ENCODE measurements at places on chromosomes 12 and 14.
A peak's percentile ranks its signal among the peaks of the same experiment; 100 is the strongest.

DNA sequence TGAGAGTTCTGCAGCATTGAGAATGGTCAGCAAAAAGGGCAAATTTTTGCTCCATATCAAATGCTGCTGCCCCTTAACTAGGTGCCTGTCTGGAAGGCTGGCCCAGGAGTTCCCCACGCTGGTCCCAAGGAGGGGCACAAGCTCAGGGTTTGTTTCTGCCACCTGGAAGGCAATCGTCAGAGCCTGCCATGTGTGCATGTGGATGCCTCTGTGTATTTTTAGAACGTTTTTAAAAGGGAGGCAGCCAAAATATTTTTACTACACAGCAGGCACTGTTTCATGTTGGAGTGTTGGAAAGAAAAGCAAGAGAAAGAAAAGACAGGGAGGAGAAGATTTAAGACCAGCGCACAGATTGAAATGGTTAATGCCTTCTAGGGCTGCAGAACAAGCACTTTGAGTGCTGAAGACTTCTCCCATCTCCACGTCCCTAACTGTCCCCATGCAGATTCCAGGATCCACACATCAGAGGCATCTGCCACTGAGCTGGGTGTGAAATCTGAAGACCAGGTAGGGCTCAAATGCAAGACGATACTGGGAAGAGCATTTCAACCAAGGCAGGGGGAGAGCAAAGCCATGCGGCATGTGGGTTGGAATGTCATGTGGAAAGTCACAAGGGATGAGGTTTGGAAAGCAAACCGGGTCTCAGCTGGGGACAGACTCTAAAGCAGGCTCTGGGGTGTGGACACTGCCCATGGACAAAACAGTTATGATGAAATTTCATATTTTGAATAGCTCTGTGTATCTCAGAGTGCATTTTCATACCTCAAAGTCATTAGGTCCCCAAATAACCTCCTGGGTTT lies 557.2 kb downstream of the BCL11B start:
- no peak for DNase-seq

DNA sequence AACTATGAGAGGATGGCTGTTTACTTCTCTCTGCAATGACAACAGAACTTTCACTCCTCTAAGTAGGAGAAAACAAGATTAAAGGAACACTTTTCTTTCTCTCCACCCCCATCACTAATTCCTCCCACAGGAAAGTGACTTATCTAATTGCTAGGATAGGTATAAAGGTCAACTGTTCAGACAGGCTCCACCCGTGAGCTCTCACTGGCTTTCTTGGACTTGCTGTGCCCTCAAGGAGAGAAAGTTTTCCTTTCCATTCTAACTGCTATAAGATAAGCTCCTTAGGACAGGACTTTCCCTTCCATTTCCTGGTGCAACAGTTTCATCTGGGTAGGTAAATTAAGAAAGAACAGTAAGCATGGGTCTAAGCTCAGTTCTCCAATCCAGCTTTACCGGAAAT lies 4.8 kb downstream of the SLC41A2 start:
- no peak for DNase-seq

DNA sequence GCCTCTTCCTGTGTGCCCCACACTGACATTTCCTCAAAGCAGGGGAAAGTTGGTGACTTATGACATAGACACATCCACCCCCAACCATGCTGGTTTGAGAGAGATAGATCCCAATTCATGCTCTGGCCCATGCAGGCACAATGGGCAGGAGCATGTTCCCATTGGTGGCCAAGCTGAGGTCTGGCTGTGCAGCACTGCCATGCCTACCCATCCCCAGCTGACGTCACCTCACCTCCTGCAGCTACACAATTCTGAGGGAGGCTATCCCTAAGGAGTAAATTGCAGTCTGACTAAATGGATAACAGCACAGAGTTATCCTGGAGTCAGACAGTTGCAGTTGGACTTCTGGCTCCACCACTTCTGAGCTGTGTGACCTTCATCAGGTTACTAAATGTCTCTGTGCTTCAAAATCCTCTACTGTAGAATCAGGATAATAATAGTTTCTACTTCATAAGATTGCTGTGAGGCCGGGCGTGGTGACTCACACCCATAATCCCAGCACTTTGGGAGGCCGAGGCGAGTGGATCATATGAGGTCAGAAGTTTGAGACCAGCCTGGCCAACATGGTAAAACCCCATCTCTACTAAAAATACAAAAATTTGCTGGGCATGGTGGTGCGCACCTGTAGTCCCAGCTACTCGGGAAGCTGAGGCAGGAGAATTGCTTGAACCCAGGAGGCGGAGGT lies 323.9 kb downstream of the BCL11B start:
- no peak for DNase-seq

GRCh38 chr14:50943943-50944646 lies at the start of gene PYGL:
Gene PYGL, minus strand, starts transcription at chr14:50944483. Its CDS starts 80 bp downstream, at chr14:50944403.
- DNase-seq: peak; percentile 94

- no peak for DNase-seq
Measured at GRCh38 chr12:6489449-6489848, 3.6 kb downstream of the MRPL51 start.

GRCh38 chr14:100674428-100674827 lies 52.3 kb upstream of the DLK1 start:
- no peak for DNase-seq

- no peak for DNase-seq
Measured at GRCh38 chr12:20257311-20257710, 111.0 kb upstream of the PDE3A start.

DNA sequence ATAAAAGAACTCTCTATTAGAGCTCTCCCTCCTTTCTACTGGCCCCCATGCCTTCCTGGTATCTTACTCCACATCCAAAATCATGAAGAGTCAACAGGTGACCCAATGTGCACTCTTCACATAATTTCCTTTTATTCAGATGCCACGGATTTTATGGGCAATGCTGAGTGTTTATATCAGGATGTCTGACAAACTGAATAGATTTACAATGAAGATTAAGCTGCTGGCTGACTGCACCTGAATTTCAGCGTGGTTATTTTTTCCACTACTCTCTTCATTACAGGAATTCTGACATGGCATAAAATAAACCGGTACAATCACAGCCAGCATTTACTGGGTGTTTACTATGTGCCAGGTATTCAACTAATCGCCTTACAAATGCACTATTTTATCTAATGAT lies 29.4 kb upstream of the CERS5 start:
- no peak for DNase-seq

DNA sequence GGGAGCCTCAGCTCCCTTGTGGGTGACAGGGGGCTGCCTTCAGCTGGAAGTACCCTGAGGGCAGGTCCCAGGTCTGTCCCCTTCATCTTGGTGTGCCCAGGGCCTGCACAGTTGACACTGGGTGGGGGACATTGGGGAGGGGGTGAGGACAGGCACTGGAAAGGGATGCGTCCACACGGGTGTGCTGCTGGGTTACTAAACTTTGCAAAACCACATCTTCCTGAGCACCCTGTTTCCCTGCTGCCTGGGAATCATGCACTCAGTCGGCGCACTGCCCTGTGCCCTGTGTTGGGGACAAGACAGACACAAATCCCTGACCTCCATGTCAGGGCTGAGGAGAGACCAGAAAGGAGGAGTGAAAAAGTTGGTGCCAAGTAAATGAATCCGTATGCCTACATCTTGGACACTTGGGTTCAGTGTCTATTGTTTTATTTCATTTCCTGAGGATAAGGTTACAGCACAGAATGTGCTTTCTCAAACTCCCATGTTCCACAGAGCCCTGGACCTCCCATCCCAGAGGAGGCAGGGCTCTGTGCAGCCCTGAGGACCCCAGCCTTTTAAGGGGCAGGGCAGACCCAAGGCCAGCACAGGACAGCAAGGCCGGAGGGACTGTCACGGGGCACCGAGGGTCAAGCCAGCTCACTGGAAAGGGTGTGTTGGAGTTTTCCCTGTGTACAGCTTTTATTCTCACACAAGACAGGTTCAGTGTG lies 2.9 kb upstream of the SLC25A29 start:
- DNase-seq: peak; percentile 89

- peak; percentile 91 for DNase-seq
Measured at GRCh38 chr12:95788637-95789036, 1.9 kb downstream of the NTN4 start.

DNA sequence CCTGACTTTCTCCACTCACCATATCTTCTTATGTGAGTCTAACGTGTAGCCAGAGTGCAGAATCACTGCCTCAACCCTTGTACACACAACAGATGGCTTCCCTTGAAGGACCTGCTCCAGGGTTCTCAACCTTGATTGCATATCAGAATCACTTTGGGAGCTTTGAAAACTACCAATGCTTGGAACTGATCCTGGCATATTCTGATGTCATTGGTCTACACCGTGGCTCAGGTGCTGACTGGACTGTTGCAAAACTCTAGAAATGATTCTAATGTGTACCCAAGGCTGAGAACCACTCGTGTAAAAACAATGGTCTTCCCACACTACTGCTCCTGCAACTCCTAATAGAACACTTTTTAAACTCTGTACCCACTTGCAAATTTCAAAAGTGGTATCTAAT lies 18.5 kb downstream of the TMEM132D start:
- DNase-seq: no peak

GRCh38 chr14:26265170-26265685 lies 332.6 kb downstream of the NOVA1 start:
- no peak for DNase-seq

DNA sequence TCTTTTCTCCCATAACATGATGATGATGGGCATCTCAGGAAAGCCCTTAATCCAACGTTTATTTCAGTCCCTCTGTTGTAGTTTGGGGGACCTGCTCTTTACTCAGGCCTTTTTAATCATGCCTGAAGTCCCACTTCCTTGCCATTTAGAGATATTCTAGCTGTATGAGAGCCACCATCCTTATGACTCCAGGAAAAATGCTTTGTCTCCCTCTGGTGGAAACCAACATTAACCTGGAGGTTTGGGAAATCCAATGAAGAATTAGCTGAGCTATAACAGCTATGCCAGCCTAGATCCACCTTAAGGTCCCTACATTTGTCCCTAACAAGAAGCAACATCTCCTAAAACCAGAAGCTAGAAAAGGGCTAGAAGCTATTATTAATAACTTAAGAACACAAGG lies 1399.1 kb downstream of the LRFN5 start:
- DNase-seq: no peak

GRCh38 chr12:62676521-62677307 lies 210.1 kb downstream of the MON2 start:
- DNase-seq: no peak

GRCh38 chr14:96811985-96812667 lies 14.9 kb downstream of the VRK1 start:
- no peak for DNase-seq

DNA sequence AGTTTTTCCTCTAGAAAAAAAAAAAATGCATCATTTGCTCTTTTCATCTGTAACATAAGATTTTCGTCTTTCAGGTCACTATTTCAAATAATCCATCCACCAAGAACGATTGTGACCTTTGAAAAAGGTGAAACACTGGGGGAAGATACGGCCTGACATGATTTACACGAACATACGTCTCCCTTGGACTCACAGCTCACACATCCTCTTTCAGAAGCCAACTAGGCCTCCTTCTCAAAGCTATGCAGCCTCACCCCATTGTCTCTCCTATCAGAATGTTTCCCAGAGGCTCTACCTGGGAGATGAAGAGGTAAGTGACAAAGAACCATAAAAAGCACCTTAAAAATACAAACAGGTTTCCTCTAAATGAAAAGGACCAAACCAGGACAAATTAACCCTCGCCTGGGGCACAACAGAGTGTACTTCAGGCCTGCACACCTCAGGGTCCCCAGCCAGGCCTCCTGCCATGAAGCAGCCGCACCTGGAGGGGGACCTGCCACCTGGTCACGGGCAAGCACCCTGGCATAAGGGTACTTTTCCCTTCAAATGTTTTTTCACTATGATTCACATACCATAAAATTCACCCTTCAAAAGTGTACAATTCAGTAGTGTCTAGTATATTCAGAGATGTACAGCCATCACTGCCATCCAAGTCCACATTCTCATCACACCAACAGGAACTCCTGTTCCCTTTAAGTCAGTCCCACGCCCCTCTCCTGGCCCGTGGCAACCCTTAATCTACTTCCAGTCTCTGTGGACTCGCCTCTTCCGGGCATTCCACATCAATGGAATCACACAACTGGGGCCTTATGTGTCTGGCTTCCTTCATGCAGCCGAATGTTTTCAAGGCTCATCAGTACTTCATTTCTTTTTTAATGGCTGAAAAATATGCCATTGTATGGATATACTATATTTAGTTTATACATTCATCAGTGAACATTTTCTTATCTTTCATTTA lies 5.4 kb downstream of the SLC15A4 start:
- DNase-seq: peak; percentile 96

GRCh38 chr14:38074754-38075153 lies 132.9 kb upstream of the SSTR1 start:
- DNase-seq: no peak

Data from osteoblast (primary cell).